H9 (cell line): ENCODE measurements at places on chromosomes 3 and 15. TPM values are rescaled to one million over a fixed set of nuclear protein-coding genes. Genes with fewer than 3 reads are reported as not detected.

- H3K27ac ChIP-seq: no peak overlapping the region
- H3K27me3 ChIP-seq: no peaks in the 10 kb centered on the region
- H3K4me3 ChIP-seq: no peak overlapping the region
- no peak for DNase-seq
Observed at GRCh38 chr15:73298522-73299245, 70.1 kb downstream of the HCN4 start.

GRCh38 chr3:175397372-175397771 is 538.2 kb downstream of the NAALADL2 start:
- no peaks in the 10 kb centered on the region for H3K27me3 ChIP-seq
- H3K36me3 ChIP-seq: peaks cover 2% of the 10 kb centered on the region; the same call in 1 of the 3 replicates
- H3K4me1 ChIP-seq: no peaks in the 10 kb centered on the region; the same call in 1 of the 2 replicates
- no peak overlapping the region for H3K4me3 ChIP-seq
- no peak for DNase-seq
- no peak overlapping the region for H3K27ac ChIP-seq

DNA sequence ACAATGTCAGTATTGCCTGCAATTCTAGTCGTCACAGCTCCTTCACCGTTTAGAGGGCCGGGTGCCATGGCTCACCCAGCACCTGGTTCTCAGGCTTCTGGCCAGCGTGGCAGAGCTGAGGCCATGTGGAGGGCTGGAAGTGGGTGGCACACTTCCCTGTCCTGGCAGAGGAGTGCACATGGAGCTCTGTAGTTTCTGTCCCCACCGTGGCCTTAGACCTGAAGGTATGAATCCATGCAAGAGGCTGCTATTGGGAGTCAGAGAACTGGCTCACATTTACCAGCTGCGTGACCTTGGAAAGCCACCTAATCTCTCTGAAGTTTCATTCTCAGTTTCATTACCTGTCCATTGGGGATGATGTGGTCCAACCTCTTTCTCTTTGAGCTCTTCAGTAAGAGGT is 22.2 kb downstream of the EPHB1 start:
- no peak for DNase-seq
- 0 out of 2 replicates have a peak, but pooled peaks cover 4% of the 10 kb centered on the region for H3K4me1 ChIP-seq
- no peak overlapping the region for H3K27ac ChIP-seq
- H3K36me3 ChIP-seq: no peaks in the 10 kb centered on the region

DNA sequence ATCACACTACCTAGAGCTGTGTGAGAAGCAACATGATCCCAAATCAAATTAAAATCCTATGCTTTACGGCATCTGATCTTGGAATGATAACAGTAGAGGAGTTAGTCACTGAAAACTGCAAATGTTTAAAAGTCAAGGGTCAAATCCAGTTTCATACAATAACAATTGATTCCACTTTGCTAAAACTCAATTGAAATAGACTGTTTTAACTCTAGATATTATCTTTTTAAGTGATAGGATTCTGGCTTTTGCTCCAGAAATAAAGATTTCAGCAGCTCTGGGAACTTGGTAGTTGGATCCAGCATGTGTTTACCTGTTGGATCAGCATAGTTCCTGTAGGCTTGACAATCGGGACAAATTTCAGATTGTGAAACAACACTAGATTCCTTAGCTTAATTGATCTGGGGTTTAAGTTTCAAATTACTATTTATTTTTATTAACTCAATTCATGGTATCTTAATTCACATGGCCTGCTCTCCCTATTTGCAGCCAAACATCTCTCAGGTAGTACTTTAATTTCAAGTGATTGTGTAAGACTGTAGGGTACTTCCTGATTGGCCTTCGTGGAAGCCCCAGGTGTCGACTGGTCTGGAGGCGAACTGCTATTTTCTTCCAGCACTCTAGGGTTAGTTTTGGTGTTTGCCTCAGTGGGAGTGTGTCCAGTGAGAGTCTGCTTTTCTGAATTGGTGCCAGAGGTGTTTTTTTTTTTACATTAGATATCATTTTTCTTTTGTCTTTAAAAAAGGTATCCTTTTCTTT is 16.6 kb downstream of the NFKBIZ start:
- peaks cover 3% of the 10 kb centered on the region for H3K36me3 ChIP-seq
- no peaks in the 10 kb centered on the region for H3K4me1 ChIP-seq
- no peak overlapping the region for H3K27ac ChIP-seq
- DNase-seq: peak; percentile 48
- no peak overlapping the region for H3K4me3 ChIP-seq

GRCh38 chr3:44678480-44679116 is 30.1 kb downstream of the ZNF35 start:
- H3K27me3 ChIP-seq: no peaks in the 10 kb centered on the region
- H3K4me1 ChIP-seq: no peaks in the 10 kb centered on the region
- no peak overlapping the region for H3K27ac ChIP-seq

DNA sequence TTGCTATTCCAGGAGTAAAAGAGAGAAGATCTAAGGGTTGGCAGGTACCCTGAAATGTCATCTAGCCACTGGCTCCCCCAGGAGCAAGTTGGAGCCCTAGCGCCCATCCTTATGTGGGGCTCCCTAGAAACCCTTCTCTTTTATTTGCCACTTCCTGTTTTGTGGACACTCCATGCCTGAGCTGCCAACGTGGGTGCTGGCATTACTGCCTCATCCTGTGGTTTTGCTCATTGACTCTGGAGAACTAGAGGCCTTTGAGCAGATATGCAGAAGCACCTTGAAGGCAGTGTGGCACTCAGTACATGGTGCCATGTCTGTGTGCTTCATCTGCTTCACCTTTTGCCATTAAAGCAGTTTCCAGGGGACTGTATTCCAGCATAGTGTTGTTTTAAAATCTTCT is 8.1 kb downstream of the EDEM1 start:
- H3K27ac ChIP-seq: no peak overlapping the region
- H3K4me3 ChIP-seq: no peak overlapping the region
- peaks cover 22% of the 10 kb centered on the region for H3K36me3 ChIP-seq
- H3K4me1 ChIP-seq: peaks cover 2% of the 10 kb centered on the region; the same call in 1 of the 2 replicates

DNA sequence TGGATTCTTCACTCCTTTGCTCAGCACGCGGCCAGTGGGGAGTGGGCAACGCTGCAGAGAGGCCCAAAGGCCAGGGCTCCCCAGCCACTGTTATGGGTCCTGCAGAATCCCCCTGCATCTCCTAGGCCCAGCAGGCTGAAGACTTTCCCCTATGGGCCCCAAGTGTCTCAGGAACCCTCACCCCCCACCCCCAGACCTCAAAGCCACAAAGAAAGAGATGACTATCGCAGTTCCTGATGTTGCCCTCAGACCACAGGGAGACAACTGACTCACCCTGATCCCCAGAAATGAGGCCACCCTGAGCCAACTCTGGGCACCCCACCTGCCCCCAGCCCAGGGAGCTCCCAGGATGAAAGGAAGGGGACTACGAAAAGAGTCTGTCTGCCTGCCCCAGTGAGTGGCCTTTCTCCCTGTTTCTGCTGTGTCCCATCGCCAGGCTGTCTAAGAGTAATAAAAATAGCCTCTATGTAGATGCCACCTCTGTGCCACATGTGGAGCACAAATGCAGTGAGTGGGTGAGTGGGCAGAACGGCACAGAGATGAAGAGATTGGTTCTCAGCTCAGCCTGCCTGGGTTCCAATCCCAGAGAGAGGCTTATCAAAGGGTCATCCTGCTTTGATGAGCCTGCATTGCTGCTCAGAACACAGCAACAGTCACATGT is 283.0 kb downstream of the UACA start:
- H3K27me3 ChIP-seq: no peaks in the 10 kb centered on the region
- H3K4me1 ChIP-seq: no peaks in the 10 kb centered on the region
- no peaks in the 10 kb centered on the region for H3K36me3 ChIP-seq
- DNase-seq: no peak
- no peak overlapping the region for H3K4me3 ChIP-seq
- H3K27ac ChIP-seq: no peak overlapping the region

DNA sequence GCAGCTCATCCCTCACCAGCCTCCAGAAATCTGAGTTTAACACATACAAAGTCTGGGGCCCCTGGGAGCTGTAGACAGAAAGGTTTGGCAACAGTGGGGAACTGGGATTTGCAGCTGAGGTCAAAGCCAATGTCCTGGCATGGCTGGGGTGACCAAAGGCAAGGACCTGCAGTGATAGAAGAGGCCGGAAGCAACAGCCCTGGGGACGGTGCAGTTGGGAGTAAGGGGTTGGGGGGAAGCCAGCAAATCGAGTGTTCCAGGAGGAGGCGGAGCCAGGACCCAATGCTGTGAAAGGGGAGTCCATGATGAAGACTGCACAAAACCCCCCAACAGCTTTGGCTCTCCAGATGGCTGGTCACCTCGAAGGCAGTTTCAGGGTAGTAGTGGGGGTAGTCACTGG is 74.1 kb upstream of the SPATA12 start:
- H3K4me1 ChIP-seq: no peaks in the 10 kb centered on the region; the same call in 1 of the 2 replicates
- no peak overlapping the region for H3K27ac ChIP-seq
- no peaks in the 10 kb centered on the region for H3K36me3 ChIP-seq
- DNase-seq: no peak

GRCh38 chr15:70512772-70513362 is 250.5 kb downstream of the UACA start:
- no peaks in the 10 kb centered on the region for H3K36me3 ChIP-seq
- H3K27ac ChIP-seq: no peak overlapping the region
- H3K27me3 ChIP-seq: no peaks in the 10 kb centered on the region
- H3K4me1 ChIP-seq: no peaks in the 10 kb centered on the region
- DNase-seq: peak; percentile 87
- no peak overlapping the region for H3K4me3 ChIP-seq

- H3K4me3 ChIP-seq: no peak overlapping the region; the same call in 2 of the 3 replicates
- DNase-seq: no peak
- H3K4me1 ChIP-seq: no peaks in the 10 kb centered on the region
Observed at GRCh38 chr3:139695426-139696313, 17.9 kb upstream of the NMNAT3 start.

GRCh38 chr15:96504371-96504770 is 173.9 kb downstream of the NR2F2 start:
- no peaks in the 10 kb centered on the region for H3K4me1 ChIP-seq
- no peak overlapping the region for H3K27ac ChIP-seq
- DNase-seq: no peak
- H3K36me3 ChIP-seq: no peaks in the 10 kb centered on the region

GRCh38 chr3:124143047-124143446 is 151.1 kb upstream of the ROPN1 start:
- no peak for DNase-seq
- H3K4me3 ChIP-seq: no peak overlapping the region
- H3K27ac ChIP-seq: no peak overlapping the region
- no peaks in the 10 kb centered on the region for H3K36me3 ChIP-seq
- no peaks in the 10 kb centered on the region for H3K4me1 ChIP-seq

GRCh38 chr15:89093509-89093908 is 5.3 kb downstream of the ABHD2 start:
- H3K4me3 ChIP-seq: no peak overlapping the region
- no peaks in the 10 kb centered on the region for H3K36me3 ChIP-seq
- no peaks in the 10 kb centered on the region for H3K27me3 ChIP-seq
- H3K4me1 ChIP-seq: peaks cover 9% of the 10 kb centered on the region
- H3K27ac ChIP-seq: no peak overlapping the region

GRCh38 chr3:133939463-133939835 is 43.8 kb upstream of the RAB6B start:
- H3K4me3 ChIP-seq: no peak overlapping the region
- H3K27ac ChIP-seq: no peak overlapping the region
- H3K27me3 ChIP-seq: no peaks in the 10 kb centered on the region
- no peaks in the 10 kb centered on the region for H3K36me3 ChIP-seq
- peak; percentile 8 for DNase-seq
- peaks cover 3% of the 10 kb centered on the region; the same call in 1 of the 2 replicates for H3K4me1 ChIP-seq

GRCh38 chr3:119627461-119627860 is 29.8 kb downstream of the PLA1A start:
- no peaks in the 10 kb centered on the region for H3K36me3 ChIP-seq
- H3K4me3 ChIP-seq: no peak overlapping the region
- DNase-seq: no peak
- no peaks in the 10 kb centered on the region for H3K4me1 ChIP-seq

GRCh38 chr3:12465836-12466225 is 18.4 kb upstream of the TSEN2 start:
- H3K27me3 ChIP-seq: no peaks in the 10 kb centered on the region
- no peak for DNase-seq
- H3K4me3 ChIP-seq: no peak overlapping the region
- H3K36me3 ChIP-seq: no peaks in the 10 kb centered on the region
- no peak overlapping the region for H3K27ac ChIP-seq
- no peaks in the 10 kb centered on the region for H3K4me1 ChIP-seq

DNA sequence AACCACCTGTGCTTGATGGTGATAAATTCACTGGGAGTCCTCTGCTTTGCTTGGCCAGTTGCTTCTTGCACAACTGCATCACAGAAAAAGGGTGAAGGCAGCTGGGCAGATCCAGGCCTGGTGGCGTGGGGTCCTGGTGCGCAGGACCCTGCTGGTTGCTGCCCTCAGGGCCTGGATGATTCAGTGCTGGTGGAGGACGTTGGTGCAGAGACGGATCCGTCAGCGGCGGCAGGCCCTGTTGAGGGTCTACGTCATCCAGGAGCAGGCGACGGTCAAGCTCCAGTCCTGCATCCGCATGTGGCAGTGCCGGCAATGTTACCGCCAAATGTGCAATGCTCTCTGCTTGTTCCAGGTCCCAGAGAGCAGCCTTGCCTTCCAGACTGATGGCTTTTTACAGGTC is 31.1 kb upstream of the IQCF2 start:
- no peak for DNase-seq
- no peak overlapping the region for H3K4me3 ChIP-seq
- no peaks in the 10 kb centered on the region for H3K4me1 ChIP-seq
- H3K27me3 ChIP-seq: no peaks in the 10 kb centered on the region

DNA sequence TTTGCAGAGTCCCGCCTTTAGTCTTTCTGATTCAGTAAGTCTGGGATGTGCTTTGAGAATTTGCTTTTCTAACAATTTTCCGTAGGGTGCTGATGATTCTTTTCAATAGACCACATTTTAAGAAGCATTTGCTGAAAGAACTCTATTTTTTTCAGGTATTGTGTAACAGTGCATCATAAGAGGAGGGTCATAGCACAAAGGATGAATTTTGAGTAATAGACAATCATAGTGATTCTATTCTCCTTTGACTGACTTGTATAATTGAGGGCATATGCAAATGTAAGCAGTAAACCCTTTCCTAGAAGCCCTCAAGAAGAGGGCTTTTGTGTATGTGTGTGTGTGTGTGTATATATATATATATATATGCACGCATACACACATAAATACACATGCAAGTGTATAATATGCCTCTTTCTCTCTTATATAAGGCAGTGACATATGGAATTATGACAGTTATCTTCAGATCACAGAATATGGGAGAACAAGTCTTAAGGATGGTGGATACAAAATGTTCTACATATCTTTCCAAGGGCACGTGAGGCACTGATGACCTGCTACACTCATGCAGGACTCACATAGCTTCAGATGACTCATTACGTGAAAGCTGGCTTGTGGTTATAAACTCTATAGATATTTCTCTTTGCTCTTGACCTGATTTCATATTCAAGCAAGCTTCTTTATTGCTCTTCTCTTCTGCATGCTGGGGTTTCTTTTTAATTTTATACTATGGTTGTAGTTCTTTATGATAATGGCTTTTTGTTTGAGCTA is 6.5 kb upstream of the PLSCR1 start:
- H3K27me3 ChIP-seq: no peaks in the 10 kb centered on the region
- H3K4me3 ChIP-seq: no peak overlapping the region
- 0 out of 2 replicates have a peak, but pooled peaks cover 7% of the 10 kb centered on the region for H3K4me1 ChIP-seq
- DNase-seq: no peak

GRCh38 chr3:190401963-190402362 is 14.0 kb downstream of the CLDN16 start:
- no peak for DNase-seq
- H3K36me3 ChIP-seq: no peaks in the 10 kb centered on the region
- no peaks in the 10 kb centered on the region for H3K27me3 ChIP-seq

GRCh38 chr3:183892610-183893214 is 8.0 kb upstream of the PARL start:
- H3K27me3 ChIP-seq: no peaks in the 10 kb centered on the region
- no peak overlapping the region for H3K4me3 ChIP-seq
- no peak for DNase-seq
- H3K27ac ChIP-seq: no peak overlapping the region

ZNF662 gene
- total RNA-seq: not detected in 2 replicates

BTLA gene
- not detected in 2 replicates for total RNA-seq

NEK10 gene
- 0.66 and 0.97 TPM in 2 replicates for total RNA-seq

CAPN3 gene
- 0.31 and 0.53 TPM in 2 replicates for total RNA-seq

KLF15 gene
- 10.8 and 11.4 TPM in 2 replicates for total RNA-seq

TEX55 gene
- not detected in 2 replicates for total RNA-seq

C3orf49 gene
- not detected in 2 replicates for total RNA-seq
